ENCODE measurements at places on chromosomes 5 and 9. TPM values are rescaled to one million over a fixed set of nuclear protein-coding genes. Genes with fewer than 3 reads are reported as not detected.

The PHF24 gene
- total RNA-seq: not detected

The PELO gene
- 13.9 TPM for total RNA-seq

The PRDM12 gene
- not detected for total RNA-seq

The CERCAM gene
- 44.7 TPM for total RNA-seq

The VLDLR gene
- total RNA-seq: 12.4 TPM

The SHOC1 gene
- total RNA-seq: not detected

The NSG2 gene
- total RNA-seq: not detected

The PCDHGC4 gene
- 2.3 TPM for total RNA-seq

The ARL10 gene
- 10.8 TPM for total RNA-seq

The FGF18 gene
- 0.10 TPM for total RNA-seq

The JAKMIP2 gene
- not detected for total RNA-seq

The OR1Q1 gene
- total RNA-seq: not detected

The SH2D3C gene
- total RNA-seq: 85.9 TPM

The LURAP1L gene
- total RNA-seq: 2.3 TPM

The N4BP3 gene
- 37.9 TPM for total RNA-seq

The PLCXD3 gene
- 0.33 TPM for total RNA-seq

The SMIM27 gene
- total RNA-seq: 1.6 TPM

The NEURL1B gene
- total RNA-seq: 0.65 TPM

The CDH10 gene
- total RNA-seq: 0.33 TPM

The TEX48 gene
- not detected for total RNA-seq

The POU5F2 gene
- total RNA-seq: 2.2 TPM

The CXCL14 gene
- not detected for total RNA-seq

The PCDHGA2 gene
- total RNA-seq: 1.6 TPM

The KIF24 gene
- 3.7 TPM for total RNA-seq

The ASS1 gene
- total RNA-seq: 9.9 TPM

The SLC6A18 gene
- not detected for total RNA-seq

The SPOCK1 gene
- total RNA-seq: 135 TPM

The PCDHGA4 gene
- total RNA-seq: 6.3 TPM

The BAAT gene
- total RNA-seq: not detected

The ACOT12 gene
- total RNA-seq: not detected

The OLFM1 gene
- 0.98 TPM for total RNA-seq

The KCNN2 gene
- 3.3 TPM for total RNA-seq

The NOP16 gene
- total RNA-seq: 17.6 TPM

The PTPRD gene
- total RNA-seq: 51.9 TPM

The GRM6 gene
- not detected for total RNA-seq

The ARID3C gene
- total RNA-seq: 0.33 TPM

The CCDC152 gene
- 0.33 TPM for total RNA-seq

The SLC44A1 gene
- total RNA-seq: 29.1 TPM

The TLR4 gene
- total RNA-seq: 207 TPM

The CCDC180 gene
- total RNA-seq: 2.2 TPM

The IL33 gene
- total RNA-seq: 12.7 TPM

Measured in vein endothelial cell (primary cell).